ENCODE measurements at places on chromosomes 1 and 21.
A peak's percentile ranks its signal among the peaks of the same experiment; 100 is the strongest.

DNA sequence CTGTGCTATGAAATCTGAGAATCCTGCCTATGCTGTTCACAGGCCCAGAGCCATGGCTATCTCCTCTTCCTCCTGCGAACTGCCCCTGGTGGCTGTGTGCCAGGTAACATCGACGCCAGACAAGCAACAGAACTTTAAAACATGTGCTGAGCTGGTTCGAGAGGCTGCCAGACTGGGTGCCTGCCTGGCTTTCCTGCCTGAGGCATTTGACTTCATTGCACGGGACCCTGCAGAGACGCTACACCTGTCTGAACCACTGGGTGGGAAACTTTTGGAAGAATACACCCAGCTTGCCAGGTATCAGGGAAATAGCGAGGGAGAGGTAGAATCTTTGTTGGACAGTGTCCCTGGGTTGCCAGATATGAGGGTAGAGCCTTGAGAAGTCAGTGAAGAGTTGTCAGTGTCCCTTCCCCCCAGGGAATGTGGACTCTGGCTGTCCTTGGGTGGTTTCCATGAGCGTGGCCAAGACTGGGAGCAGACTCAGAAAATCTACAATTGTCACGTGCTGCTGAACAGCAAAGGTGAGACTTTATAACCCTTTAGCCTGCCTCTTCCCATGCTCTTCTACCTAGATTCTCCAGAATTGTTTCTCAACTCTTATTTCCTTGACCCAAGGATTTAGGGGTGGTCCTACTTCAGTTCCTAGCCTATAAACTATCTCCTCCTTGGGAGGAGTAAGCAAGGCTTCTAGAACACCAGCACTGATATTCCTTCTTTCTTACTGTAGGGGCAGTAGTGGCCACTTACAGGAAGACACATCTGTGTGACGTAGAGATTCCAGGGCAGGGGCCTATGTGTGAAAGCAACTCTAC is 1.4 kb downstream of the NIT1 start:
- DNase-seq = no peak

- DNase-seq = no peak
Measured at GRCh38 chr1:161185732-161186311, 8.5 kb upstream of the B4GALT3 start.

DNA sequence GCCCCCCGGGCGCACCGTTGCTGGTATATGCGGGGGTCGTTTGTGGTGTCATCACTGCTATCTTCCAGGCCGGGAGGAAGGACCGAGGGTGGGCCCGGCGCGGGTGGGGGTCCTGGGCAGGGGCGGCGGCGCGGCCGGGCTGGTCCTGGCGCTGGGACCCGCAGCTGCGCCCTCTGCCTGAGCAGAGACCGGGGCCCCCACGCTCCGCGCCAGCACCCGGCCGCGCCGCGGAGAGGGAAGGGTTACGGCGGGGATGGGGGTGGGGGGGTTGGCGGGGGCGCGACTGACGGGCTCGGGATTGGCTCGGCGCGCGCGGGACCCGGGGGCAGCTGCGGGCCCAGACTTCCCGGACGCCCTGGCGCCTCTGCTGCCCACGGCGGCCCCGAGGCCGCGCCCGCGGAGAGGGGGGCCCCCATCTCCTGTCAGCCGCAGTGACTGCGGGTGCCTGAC is 13.8 kb upstream of the SAMD11 start:
- no peak for DNase-seq

DNA sequence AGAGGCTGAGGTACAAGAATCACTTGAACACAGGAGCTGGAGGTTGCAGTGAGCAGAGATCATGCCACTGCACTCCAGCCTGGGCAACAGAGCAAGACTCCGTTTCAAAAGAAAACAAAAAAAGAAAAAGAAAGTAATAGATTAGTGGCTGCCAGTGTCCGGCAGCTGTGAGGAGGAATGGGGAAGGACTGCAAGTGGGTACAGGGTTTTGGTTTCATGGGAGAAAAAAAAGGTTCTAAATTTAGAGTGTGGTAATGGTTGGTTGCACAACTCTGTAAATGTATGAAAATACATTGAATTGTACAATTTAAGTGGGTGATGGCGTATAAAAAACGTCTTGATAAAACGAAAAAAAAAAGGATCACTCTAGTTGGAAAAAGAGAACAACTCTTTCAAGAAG is 6.7 kb downstream of the TAF1A start:
- DNase-seq = no peak

DNA sequence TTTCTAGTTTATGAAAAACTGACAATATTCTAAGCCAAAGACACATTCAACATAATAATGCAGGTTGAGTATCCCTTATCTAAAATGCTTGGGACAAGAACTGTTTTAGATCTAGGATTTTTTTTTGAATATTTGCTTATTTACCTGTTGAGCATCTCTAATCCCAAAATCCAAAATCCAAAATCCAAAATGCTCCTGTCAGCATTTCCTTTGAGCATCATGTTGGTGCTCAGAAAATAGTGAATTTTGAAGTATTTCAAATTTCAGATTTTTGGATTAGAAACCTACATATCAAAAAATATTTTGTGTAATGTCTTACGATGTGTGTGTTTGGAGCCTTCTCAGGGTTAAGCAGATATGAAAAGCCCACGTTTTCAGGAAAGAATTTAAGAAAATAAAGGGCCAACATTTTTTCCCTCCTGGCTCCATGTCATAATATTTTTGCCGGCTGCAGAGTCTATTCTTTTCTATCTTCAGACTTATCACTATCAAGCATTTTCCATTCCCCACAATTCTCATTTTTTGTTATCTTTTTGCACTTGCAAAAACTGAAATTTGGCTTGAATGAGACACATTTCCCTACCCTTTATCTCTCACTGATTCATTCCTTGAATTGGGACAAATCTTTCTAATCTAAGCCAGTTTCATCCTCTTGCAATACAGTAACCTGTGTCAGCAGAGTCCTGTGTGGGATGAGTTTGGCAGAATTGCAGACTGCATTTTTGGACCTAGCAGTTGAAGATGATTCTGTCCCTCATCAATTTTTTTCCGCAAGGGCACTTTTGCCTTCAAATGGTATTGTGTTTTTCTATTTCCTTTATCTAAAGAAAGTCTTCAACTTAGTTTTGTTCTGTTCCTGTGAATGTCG is 233.9 kb downstream of the DISC1 start:
- no peak for DNase-seq

GRCh38 chr1:200075938-200076546 is 48.5 kb downstream of the NR5A2 start:
- peak; percentile 8 for DNase-seq

- DNase-seq = no peak
Measured at GRCh38 chr1:201882665-201883132, 6.0 kb upstream of the SHISA4 start.
